ENCODE measurements at places on chromosomes 6 and 20.

DNA sequence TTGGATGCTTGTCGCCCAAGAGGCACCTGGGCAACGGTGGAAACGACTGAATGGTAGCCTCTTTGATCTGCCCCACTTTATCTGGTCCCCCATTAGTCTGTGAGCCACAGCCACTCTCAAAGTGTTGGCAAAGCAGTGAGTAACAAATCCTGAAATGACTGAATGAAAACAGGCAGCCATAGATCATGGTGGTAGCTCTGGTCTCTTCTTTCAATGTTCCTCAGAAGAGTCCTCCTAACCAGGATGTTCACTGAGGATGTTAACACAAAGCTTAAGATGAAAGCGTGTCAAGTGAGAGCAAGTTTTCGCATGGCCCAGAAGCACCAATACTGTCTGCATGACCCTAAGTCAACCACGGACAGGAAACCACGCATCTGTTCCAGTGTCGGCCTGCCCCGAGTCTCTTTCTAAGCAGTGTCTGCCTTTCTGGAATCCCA, 107.3 kb downstream of the IRF4 start:
- DNase-seq, result peak; percentile 60

DNA sequence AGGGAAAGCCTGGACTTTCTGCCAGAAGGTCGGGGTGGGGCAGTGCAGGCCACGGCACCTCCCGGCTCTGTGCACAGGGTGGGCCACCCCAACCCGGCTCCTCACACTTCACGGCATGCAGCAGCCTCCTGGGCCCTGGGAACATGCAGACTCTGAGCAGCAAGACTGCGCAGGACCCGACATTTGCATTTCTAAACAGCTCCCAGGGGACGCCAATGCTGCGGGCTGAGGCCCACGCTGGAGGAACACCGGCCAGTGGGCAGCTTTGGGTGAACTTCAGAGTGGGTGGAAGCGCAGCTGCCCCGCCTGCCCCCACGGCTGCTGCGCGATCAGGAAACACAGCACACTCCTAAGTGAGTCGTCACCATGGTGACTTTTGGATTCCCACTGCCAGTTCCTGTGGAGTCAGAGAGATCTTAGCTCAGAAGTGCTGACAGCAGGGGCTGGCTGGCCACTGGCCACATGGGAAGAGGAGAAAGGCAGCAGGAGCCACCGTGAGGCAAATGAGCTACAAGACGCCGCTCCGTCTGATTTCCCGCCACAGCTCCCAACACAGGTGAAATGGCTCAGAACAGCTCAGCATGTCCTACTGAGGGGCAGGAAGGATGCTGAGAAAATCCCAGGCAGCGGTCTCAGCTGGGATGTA, 52.1 kb downstream of the RNASET2 start:
- DNase-seq, result no peak

GRCh38 chr6:158714706-158715105, 64.9 kb downstream of the SYTL3 start:
- no peak for DNase-seq

DNA sequence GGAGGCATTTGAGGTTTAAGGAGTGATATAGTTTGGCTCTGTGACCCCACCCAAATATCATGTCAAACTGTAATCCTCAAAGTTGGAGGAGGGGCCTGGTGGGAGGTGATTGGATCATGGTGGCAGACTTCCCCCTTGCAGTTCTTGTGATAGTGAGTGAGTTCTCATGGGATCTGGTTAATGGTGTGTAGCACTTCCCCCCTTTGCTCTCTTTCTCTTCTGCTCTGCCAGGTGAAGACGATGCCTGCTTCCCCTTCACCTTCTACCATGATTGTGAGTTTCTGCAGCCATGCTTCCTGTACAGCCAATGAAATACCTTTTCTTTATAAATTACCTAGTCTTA, 1.7 kb upstream of the HDDC2 start:
- DNase-seq, result no peak

- DNase-seq, result no peak
Measured at GRCh38 chr20:53004267-53004813, 32.2 kb downstream of the TSHZ2 start.

DNA sequence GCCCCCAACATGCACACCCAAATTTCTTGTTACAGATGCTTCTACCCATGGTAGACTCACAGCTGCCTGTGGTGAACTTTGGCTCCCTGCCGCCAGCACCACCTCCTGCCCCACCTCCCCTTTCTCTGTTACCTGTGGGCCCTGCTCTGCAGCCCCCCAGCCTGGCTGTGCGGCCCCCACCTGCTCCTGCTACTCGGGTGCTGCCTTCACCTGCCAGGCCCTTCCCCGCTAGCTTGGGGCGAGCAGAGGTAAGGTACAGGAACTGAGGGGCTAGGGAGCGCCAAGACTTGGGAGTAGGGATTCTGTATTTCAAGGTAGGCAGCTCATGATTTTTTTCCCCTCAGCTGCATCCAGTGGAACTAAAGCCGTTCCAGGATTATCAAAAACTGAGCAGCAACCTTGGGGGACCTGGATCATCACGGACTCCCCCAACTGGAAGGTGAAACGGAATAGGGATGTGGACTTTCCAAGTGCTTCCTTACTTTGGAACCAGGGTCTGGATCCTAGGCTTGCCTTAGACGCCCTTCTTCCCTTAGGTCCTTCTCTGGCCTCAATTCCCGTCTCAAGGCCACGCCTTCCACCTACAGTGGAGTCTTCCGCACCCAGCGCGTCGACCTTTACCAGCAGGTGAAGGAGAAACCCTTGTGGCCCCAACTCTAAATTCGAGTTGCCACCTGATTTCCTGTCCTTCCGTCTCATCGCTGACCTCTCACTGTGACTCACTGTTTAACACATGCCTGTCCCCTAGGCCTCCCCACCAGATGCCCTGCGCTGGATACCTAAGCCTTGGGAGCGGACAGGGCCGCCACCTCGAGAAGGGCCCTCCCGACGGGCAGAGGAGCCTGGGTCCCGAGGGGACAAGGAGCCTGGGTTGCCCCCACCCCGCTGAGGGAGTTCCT, 15.5 kb downstream of the BAG6 start:
- DNase-seq, result no peak

GRCh38 chr20:2757001-2757400, 43.4 kb downstream of the CPXM1 start:
- no peak for DNase-seq

- DNase-seq, result no peak
Measured at GRCh38 chr6:70636596-70636995, 31.1 kb upstream of the SMAP1 start.

DNA sequence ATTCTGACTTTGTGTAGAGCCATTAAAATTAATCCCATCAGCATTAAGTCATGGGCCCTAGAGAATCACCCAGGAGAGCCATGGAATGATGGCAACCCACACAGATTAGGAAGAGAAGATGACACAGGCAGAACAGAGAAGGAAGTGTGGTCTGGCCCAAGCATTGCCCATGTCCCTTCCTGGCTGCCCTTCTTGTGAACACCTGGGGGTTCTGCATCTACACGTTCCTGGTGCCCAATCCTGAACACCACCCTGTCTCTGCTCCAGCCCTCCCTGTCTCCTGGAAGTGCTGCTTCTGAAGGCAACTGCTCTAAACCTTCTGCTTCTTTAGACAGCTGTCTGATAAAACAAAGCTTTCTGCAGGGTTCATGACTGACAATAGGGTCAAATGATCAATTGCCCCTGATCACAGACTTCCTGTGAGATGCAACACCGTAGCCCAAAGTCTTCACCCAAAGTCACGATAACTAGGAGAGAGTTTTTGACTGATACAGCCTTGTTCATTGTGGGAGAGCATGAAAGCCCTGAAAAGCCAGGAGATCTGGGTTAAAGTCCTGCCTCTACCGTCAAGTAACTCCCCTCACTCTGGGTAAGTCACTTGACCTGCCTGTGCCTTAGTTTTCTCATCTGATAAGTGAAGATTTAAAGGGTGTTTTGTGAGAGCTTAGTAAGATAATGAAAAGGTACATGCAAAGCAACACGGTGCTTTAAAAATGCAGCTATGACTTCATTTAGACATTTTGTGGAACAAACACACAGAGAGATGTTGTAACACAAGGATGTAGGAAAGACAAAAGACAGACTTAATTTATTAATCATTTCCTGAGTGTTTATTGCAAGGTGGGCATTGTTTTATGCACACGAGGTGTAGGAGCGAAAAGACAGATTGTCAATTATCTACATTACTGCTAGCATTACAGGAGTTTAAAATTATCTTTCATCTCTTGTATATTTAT, 291.2 kb upstream of the STXBP5 start:
- DNase-seq, result no peak

DNA sequence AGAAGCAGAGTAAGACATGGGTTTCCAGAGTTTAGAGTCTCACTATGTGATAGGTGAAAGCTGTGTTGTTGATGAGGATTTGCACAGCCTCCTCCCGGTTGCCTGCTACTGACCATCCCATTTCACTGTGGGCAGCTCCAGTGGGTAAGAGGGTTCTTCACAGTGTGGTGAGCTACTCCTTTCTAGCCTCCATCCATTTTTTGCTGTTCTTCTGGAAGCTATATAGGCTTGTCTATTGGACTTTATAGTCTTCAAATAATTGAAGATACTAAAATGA, 13.4 kb downstream of the UST start:
- no peak for DNase-seq

- DNase-seq, result peak; percentile 53
Measured at GRCh38 chr6:166258854-166259276, 49.3 kb downstream of the PRR18 start.

GRCh38 chr6:113858480-113859348, 1.6 kb downstream of the MARCKS start:
- DNase-seq, result peak; percentile 79

DNA sequence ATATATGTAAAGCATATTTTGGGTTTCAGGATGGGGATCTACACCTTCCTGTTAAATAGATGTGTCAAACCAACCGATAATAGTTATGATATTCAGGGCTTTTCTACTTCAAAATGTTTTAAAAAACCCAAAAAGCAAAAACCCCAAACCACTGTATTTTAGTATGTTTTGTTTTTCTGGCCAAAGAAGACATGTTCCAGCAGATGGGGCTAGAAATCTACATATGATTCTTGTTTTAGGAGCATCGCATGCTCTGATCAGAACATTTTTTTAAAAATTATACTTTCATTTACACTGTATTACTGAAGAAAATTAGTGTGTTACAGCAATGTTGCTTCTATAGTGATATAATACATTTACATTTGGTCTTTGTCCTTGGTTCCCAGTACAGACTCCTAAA, 11.0 kb downstream of the RMND1 start:
- DNase-seq, result no peak
